ENCODE measurements at places on chromosomes 12 and 14. TPM values are rescaled to one million over a fixed set of nuclear protein-coding genes. Genes with fewer than 3 reads are reported as not detected.

DNA sequence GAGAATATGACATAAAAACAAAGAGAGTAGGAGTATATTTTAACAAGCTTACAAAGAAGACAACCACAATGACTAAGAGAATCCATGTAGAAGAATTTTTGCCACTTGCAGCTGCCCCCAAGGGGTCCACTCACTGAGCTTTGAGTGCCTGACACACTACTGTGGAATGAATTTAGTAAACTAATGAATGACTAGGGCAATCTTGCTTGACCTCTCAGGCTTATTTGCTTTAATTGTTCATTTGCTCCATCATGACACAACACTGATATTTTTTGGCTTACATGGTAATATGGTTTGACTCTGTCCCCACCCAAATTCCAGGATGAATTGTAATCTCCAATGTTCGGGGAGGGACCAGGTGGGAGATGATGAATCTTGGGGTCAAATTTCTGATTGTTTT is 249.1 kb upstream of the FAR2 start:
- no peak for DNase-seq

- no peak for DNase-seq
These were observed 53.6 kb downstream of the ARF6 start for GRCh38 chr14:49946320-49947141.

DNA sequence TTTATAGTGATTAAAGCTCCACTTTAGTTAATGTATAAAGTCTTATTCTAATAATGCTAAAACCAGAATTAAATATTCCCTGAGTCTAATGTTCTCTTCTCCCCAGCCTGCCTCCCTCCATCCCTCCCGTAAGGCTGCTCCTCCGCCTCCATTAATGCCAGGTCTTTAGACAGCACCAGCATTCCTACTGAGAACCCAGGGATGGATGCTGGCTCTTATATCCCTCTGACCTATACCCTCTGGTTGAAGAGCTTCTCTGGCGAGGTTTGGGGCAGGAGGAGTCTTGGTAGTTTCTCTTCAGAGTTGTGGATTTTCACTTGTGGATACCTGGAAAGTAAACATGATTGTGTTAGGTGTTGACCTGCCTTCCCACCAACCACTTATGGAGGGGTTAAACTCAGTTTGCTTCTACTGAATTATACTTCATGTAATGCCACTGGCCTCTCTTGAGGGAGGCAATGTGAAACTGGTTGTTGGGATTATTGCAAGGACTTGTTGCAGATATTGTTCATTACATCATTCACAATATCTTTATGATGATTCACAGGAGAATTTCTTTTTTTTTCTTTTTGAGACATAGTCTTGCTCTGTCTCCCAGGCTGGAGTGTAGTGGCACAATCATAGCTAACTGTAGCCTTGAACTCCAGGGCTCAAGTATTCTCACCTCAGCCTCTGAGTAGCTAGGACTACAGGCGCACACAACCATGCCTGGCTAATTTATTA is 11.1 kb upstream of the SMAGP start:
- no peak for DNase-seq

- no peak for DNase-seq
These were observed 9.9 kb downstream of the SLC15A4 start for GRCh38 chr12:128813883-128814282.

Gene SYNDIG1L
- total RNA-seq = not detected

All from glomerular endothelial cell (primary cell).